HepG2 (cell line): ENCODE measurements at places on chromosomes 12 and 14. TPM values are rescaled to one million over a fixed set of nuclear protein-coding genes. Genes with fewer than 3 reads are reported as not detected.

The MYO1H gene
- not detected in 2 replicates for total RNA-seq

The ACYP1 gene
- total RNA-seq: 9.7 and 11.1 TPM in 2 replicates

The SIX6 gene
- total RNA-seq: not detected in 2 replicates

The LRRK2 gene
- total RNA-seq: not detected in 2 replicates

The CLEC7A gene
- total RNA-seq: not detected in 2 replicates

The NELL2 gene
- total RNA-seq: 0.11 TPM in 1 of 2 replicates, not detected in the other

The HCAR1 gene
- 0.34 and 0.53 TPM in 2 replicates for total RNA-seq

The CYP46A1 gene
- not detected in 2 replicates for total RNA-seq

The OTOGL gene
- total RNA-seq: not detected in 2 replicates

The CCDC184 gene
- total RNA-seq: not detected in 2 replicates

The KCNC2 gene
- total RNA-seq: not detected in 2 replicates

The SYCP3 gene
- total RNA-seq: not detected in 2 replicates

The FGF6 gene
- total RNA-seq: not detected in 2 replicates

The CD163 gene
- total RNA-seq: not detected in 2 replicates

The KRT3 gene
- not detected in 2 replicates for total RNA-seq

The HOXC6 gene
- not detected in 2 replicates for total RNA-seq

The AACS gene
- 26.3 and 28.8 TPM in 2 replicates for total RNA-seq

The VWF gene
- total RNA-seq: 0.20 and 0.22 TPM in 2 replicates

The ASCL1 gene
- not detected in 2 replicates for total RNA-seq

The LALBA gene
- not detected in 2 replicates for total RNA-seq

- DNase-seq: no peak
These were observed 72.0 kb downstream of the NUMB start for GRCh38 chr14:73386342-73386741.

DNA sequence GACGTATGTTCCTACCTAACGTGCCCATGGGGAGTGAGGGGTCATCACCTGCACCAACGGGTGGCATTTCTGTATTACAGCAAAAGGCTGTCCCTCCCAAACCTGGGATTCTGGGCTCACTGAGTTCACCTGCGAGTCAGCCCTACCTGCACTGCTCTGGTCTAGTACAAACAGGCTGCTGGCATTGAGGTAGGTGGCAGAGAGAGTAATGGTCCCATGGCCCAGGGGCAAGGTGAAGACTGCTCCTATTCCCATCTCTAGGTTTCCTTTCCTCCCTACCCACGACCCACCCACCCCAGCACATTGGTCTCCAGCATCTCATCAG, 421 bp downstream of the SUOX start:
- no peak for DNase-seq

DNA sequence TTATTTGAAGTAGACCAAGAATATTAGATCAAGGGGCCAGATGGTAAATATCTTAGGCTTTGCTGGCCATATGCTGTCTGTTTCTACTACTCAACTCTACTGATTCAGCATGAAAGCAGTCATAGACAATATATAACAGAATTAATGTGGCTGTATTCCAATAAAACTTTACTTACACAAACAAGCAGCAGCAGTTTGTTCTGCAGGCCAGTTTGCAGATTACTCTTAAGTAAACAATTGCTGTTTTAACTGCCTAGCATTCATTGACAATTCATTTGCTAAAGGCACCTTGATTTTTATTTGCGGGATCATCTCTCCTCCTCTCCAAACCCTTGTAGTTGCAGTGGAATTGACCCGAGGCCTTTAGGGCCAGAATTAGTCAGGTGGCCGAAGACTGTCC, 94.1 kb upstream of the GARIN6 start:
- DNase-seq: no peak

- no peak for DNase-seq
These were observed 2.1 kb downstream of the TMEM30B start for GRCh38 chr14:61279082-61279481.

DNA sequence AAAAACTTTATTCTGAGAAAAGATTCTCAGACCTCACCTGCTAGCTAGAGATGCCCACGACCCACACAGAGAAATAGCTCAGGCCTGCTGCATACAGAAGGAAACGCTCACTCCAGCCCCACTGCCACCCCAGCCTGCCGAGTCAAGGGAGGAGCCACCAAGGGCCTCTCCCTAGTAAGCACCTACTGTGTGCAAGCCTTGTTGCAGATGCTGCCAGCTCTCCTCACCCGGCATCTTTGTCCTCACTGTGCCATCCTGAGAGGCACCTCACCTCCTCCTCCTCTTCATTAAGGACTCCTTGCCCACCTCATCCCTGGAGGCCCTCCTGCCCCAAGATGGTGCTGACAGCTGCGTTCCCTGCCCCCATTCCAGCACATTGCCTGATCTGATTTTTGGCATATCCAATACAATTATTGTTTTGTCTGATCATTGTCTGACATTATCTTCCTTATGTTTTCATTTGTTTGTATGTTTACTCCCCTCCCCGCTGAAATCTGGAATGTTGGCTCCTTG, 196.9 kb downstream of the SLC15A4 start:
- no peak for DNase-seq

DNA sequence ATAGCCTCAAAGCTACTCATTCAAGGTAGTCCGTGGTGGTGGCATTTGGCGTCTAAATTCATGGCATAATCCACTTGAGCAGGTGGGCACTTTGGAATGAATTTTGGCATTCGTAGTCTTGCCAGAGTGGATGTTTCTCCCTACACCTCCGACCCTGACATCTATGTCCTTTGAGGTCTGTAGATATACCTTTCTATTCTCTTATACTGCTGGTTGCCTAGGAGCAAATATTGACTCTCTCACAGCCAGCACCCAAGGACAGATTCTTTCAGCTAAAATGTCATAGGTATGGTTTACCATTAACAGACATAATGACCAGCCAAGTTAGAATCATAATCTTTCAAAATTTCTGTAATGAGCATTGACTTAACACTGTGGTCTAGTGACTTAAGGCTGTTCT, 47.4 kb upstream of the FLRT2 start:
- DNase-seq: peak; percentile 71

DNA sequence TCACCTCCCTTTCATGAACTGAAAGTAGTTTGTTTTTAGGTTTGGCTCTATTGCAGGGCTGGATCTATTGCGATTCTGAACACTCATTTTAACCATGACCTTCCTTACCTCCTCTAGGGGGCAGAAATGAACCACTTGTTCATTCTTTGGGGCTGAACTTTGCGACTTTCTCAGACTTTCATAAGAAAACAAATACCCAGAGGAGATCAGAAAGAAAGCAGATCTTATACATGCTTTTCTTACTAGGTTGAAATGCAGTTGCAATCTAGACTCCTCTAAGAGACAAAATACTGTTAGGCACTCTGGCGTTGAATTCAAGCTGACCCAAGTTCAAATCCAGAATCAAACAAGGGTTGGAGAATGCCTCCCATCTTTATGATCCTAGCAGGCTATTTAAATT, 32.6 kb upstream of the PLEKHG3 start:
- DNase-seq: peak; percentile 59

- DNase-seq: no peak
These were observed 78.9 kb downstream of the NCOR2 start for GRCh38 chr12:124488520-124488919.

DNA sequence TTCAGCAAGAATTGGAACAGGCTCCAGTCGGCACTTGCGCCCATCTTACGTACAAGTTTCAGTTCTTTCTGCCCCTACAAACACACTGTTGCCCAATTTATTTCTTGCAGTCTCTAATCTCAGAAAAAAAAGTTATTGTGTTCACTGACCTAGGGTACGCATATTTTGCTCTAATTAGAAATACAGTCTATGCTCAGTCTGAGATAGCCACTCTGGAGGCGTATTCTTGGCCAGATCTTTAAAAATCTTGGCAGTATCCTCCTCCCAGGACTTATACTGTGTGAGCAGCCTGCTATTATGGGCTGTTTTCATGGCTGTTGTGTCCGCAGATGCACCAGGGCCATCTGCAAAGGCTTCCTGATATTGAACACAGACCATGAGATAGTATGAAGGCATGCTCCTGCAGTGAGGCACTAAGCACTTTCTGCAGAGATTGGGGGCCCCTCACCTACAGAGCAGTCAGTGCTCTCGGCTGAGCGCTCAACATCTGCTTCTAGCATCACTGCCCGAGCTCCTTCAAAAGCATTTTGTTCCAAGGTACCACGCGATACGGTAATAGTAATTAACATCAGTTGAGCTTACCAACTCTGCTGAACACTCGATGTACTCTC, 57.9 kb downstream of the PPM1H start:
- DNase-seq: no peak

DNA sequence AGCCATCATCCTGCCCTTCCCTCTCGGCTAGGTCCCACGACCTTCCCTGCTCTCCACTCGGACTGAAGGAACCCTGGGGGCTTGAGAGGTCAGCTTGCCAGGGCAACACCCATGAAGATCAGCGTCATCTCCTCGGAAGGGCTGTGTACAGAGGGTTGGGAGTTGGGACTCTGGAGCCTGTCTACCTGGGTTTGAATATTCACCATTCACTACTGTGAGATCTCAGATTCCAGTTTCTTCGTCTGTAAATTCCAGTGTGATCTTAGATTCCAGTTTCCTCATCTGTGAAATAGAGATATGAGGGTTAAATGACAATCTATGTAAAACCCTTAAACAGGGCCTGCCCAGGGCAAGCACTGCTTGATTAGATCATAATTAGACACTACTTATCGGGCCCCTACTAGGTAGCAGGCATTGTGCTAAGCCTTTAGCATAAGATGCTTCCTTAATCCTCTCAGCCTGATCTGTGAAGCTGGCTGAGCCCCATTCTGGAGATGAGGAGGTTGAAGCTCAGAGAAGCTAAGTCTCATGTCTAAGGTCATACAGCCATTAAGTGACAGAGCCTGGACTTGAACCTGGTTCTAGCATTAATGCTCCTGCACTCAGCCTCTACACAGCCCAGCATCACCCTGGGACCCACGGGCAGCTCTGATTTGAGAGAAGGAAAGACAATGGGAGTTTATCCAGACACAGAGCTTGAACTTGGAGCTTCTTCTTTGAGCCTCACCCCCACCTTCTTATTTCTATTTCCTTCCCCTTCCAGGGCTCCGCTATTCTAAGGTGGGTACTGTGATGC, 612 bp upstream of the ZDHHC22 start:
- no peak for DNase-seq

- no peak for DNase-seq
These were observed 250.2 kb downstream of the DACT1 start for GRCh38 chr14:58887931-58888330.

DNA sequence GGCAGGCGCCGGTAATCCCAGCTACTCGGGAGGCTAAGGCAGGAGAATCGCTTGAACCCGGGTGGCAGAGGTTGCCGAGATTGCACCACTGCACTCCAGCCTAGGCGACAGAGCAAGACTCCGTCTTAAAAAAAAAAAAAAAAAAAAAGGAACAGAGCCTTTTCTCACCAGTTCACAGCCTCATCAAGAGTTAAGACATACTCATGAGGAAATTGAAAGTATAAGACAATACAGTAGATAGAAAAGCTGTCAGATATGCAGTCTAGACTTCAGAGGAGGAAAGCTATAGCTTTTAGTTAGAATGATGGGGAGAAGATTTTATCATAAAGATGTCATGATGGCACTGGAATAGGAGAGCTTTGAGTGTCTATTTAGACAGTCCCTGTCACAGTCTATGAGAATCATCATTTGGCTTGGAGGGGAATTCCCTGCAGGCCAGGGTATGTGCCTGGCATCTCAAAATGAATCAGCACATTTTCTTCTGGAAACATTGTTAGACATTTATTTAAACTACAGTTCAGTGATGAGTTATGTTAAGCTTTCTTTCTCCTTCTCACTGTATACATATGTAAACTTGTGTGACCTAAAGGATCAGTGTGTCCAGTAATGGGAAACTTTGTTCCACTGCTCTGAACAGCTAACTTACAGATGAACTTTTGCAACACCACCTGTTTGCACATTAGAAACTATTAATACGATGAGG, 2.9 kb upstream of the RAB35 start:
- DNase-seq: peak; percentile 36

- DNase-seq: peak; percentile 10
These were observed 1.4 kb upstream of the APOBEC1 start for GRCh38 chr12:7667125-7667524.

DNA sequence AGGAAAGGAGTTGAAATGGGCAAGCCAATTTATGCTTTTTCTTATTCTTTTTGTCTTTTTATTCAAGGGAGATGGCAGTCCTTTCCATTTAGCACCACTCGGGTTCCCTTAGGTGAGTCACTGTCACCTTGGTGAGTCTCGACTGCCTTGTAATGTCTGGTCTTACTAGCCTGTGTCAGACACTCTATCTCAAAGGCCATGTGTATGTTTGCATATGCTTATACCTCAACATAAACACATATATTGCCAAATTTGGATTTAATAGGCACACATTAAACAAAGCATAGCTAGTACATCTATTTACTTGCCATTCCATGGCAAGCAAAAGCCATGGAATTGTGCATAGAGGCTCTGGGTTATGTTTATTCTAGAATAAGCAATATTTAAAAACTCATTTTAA, 624.9 kb upstream of the FOXG1 start:
- DNase-seq: no peak

DNA sequence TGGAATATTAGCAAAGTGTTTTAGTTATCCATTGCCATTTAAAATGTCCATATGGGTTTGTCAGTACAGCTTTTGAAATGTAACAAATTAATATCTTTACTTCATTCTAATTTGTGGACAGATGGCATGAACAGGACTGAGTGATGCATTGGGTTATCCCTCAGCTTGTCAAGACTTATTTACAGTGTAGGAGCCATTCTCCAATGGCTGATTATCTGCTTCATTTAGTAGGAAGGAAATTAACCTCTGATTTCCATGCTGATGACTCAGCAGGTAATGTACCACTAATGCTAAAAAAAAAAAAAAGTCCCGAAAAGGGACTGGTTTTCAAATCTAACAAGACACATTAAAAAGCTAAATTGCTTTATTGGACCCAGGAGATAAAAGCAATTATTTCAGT, 1149.0 kb upstream of the USP15 start:
- no peak for DNase-seq

DNA sequence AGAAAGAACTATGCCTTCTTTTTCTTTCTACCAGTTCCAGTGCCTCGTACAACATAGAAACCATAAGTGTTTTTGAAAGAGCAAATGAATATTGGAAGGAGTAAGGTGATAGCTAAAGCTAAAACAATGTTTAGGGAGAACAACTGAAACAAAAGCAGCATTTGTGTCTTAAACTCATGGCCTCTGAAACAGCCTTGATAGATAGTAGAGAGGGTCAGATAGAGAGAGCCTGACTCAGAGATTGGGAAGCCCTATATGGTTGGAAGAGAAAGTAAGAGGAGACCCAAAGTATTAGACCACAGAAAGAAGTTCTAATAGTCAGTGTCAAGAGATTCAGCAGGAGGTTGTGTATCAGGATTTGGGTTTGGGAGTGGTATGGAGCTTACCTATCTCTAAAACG, 79.6 kb upstream of the IFNG-AS1 start:
- no peak for DNase-seq

- DNase-seq: no peak
These were observed 136.8 kb downstream of the TPH2 start for GRCh38 chr12:72075401-72075800.

- no peak for DNase-seq
These were observed 172.4 kb downstream of the EMP1 start for GRCh38 chr12:13368971-13369370.

- no peak for DNase-seq
These were observed 319.5 kb downstream of the FUT8 start for GRCh38 chr14:65731933-65732506.

GRCh38 chr14:102138535-102138934, 1.2 kb upstream of the WDR20 start:
- DNase-seq: no peak

GRCh38 chr14:50421499-50421898, 24.8 kb upstream of the CDKL1 start:
- DNase-seq: no peak
